Peyer's patch (tissue), 4 donors: ENCODE measurements at places on chromosomes 11 and 22.

DNA sequence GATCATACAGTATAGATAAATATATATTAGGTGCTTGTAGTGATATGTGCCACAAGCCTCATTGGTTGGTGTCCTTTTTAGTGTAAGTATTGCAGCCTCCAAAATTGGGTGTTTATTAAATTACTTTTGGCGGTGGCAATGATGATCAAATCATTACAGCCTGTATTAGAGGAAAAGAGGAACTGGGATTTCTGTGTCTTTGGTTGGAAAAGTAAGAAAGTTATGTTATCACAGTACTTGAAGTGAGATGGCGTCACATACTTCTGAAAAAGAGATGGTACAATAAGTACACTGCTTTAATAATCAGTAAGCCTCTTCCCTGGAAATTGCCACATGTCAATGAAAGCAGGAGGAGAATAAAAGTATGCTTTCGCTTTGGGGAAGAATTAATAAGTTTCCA is 523 bp upstream of the MPZL3 start:
- no peak for DNase-seq

- no peak for DNase-seq
These were observed 13.4 kb downstream of the EPS8L2 start for GRCh38 chr11:719214-720016.

DNA sequence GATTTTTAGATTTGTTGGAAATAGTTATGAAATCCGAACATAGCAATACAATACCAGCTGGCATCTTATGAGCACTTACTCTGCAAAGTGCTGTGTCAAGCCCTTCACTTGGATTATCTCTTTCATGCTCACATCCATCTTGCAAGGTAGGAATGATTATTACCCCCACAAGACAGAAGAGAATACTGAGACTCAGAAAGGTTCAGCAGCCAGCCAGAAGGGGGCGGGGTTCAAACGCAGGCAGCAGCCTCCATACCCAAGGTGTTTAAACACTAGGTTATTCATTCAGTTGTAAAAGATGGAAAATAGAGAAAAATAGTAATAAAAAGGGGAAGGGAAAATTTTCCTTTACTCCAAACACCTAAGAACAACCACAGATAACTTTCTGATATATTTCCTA is 158.5 kb downstream of the CCDC34 start:
- DNase-seq = no peak

- no peak for DNase-seq
These were observed 78.4 kb upstream of the TP53I11 start for GRCh38 chr11:45028911-45029682.

DNA sequence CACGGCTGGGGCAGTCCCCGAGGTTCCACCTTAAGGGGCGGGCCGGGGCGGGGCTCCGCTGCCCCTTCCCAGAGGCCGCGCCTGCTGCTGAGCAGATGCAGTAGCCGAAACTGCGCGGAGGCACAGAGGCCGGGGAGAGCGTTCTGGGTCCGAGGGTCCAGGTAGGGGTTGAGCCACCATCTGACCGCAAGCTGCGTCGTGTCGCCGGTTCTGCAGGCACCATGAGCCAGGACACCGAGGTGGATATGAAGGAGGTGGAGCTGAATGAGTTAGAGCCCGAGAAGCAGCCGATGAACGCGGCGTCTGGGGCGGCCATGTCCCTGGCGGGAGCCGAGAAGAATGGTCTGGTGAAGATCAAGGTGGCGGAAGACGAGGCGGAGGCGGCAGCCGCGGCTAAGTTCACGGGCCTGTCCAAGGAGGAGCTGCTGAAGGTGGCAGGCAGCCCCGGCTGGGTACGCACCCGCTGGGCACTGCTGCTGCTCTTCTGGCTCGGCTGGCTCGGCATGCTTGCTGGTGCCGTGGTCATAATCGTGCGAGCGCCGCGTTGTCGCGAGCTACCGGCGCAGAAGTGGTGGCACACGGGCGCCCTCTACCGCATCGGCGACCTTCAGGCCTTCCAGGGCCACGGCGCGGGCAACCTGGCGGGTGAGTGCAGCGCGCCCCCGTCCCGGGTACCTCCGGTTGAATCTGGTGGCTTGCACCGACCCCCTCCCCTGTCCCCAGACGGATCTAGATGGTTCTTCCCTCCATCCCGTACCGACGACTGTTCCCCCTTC is at the start of gene SLC3A2:
Gene SLC3A2, plus strand, starts transcription at position 94 of the 776 bp plus-strand sequence. Its CDS starts 128 bp downstream, at position 222.
- peak; percentile 94 for DNase-seq

- no peak for DNase-seq
These were observed 109.7 kb upstream of the MTMR2 start for GRCh38 chr11:96033599-96033998.

GRCh38 chr22:38477585-38477984 is 9.7 kb downstream of the KDELR3 start:
- DNase-seq = no peak

DNA sequence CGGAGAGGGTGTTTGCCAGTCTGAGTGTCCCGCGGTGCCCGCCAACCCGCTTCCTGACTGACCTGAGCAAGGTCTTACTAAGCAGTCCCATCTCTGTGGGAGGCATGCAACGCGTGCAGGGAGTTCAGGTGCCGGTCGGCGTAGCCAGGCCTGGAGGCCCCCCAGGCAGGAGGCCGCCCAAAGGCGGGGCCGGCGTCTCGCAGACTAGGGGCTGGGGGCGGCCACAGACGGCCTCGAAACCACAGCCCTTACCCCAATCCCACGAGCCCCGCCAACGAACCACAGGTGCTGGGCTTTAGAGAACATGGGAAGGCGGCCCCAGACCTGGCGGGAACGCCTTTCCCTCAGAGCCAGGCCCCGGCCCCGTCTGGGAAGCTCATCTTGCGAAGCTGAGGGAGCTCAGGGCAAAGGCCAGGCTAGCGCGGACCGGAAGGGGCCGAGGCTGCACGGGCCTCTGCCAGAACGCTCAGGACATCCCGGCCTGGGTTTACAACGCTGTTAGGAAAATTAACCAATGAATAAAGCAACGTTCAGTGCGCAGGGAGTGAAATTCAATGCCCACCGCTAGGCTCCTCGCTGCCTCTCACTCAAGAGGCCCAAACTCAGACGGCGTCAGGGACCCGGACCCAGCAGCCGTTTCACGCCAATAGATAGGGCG is 2.1 kb upstream of the MTFP1 start:
- peak; percentile 70 for DNase-seq

- no peak for DNase-seq
These were observed 2.5 kb upstream of the CAPRIN1 start for GRCh38 chr11:34049028-34049427.

DNA sequence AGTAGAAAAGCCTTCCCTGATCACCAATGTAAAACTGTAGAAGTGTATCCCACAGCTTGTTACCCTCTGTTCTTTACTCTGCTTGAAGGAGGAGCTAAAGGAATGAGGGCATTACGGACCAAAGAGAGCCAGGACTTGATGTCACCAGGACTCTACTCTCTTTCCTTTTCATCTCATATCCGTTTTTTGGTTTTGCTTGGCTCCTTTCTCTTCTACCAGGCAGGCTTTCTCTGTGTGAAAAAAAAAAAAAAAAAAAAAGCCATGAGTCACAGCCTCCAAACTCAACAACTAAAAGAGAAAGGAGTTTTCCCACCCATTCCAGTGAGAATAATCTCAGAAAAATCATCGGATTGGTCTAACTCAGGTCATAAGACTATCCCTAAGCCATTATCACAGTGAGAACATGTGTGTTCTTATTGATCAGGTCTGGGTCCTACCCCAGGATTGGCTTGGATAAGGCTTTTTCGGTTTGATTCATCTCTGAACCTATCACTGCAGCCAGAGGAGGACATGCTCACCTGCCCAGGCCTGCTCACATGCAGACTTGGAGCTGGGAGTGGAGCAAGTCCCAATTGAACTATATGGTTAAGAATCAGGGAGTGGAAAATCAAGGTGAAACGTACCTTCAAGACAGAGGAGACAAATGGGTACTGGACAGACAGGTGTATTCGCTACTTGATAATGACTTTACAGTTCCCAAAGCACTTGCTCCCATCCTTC is 19.4 kb upstream of the LRRC55 start:
- DNase-seq = no peak

DNA sequence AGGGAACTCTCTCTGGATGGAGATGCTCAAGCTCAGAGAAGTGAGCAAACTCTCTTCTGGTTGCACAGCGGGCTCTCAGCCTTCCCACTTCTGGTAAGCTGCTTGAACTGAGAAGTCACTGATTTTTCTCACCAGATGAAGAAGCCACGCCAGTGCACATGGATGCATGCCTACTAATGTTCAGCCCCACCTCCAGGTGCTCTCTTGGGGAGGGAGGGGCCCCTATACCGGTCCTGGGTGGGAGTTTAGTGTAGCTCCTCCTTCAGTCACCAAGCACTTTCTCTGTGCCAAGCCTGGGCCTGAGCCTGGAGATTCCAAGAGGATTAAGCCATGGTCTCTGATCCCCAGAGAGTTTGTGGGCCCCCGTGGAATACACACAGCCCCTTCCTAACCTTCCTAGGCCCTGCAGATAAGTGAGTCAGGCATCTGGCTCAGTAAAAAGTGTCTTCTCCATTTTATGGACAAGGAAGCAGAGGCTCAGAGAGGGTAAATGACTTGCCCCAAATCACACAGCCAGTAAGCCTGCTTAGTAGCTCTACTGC is 142.2 kb downstream of the ST3GAL4 start:
- peak; percentile 15 for DNase-seq

GRCh38 chr11:123100379-123101085 is 38.6 kb upstream of the HSPA8 start:
- no peak for DNase-seq

DNA sequence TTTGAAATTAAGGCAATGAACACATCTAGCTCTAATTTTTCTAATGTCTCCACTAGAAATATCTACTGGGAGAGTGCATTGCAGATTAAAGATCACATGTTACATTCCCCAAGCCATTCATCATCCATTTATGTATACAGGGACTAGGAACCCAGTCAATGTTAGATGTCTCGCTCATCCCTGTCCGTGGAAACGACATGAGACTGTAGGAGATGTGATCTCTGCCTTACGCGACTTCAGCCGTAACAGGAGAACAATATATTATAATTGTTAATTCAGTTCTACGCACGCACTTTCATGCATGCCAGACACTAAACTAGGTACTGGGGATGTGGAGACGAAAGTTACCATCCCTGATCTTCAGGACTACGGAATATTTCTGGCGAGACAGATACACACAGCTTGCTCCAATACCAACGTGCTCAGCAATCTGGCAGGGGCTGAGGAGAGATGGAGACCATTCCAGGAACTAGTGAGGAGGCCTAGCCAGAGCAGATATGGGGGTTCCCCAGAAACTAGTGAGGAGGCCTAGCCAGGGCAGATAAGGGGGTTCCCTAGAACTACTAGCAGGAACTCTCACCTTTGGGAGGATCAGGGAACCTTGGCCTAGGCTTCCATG is 706 bp downstream of the DCPS start:
- DNase-seq = no peak

DNA sequence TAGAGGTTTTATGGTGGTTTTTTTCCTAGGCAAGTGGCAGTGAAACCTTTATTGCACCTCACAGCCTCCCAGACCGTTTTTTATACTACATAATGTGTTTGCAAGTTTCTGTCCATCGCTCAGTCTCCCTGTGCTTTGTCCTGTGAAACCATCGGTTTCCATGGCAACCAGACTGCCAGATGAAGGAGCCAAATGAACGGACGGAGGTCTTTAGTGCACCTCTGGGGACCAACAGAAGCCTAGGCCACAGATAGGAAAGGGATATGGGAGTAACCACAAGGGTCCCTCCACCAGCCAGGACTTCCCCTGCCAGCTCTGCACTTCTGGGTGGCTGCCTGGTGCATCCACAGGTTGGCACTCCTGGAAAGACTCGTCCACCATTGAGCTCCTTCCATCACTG is 165.0 kb downstream of the CHST1 start:
- no peak for DNase-seq

DNA sequence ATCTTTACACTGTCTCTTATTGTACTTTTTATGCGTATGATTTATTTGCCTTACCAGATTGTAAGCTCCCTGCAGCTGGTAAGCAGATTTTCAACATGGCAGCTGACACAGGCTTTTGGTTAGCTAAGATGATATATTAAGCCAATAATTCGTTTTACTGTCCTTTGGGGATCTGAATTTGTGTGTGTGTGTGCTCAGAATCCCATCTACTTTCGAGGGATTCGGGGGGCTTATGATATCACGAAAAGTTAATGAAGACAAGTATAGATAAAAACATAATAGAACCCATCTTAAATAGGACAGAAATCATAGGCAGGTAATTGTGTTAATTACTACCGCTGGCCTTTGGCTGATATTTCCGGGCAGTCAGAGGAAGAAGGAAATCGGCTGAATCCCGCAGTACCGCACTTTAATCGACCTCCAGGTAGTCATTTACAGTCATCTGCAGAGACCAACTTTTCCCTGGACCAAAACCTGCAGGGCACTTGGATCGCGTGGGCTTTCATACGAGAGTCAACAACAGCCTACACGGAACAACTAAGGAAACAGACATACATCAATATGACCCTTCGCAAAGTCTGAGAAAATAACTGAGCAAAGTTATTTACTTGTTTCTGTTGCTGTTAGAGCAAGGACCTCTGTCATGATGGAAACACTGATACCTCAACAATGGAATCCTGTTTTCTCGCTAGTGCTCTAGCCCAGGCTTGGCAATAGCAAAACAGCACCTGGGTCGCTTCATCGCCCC is 802 bp downstream of the KBTBD3 start:
- no peak for DNase-seq

- DNase-seq = peak; percentile 20
These were observed 978 bp downstream of the CSDC2 start for GRCh38 chr22:41561788-41562187.

GRCh38 chr11:36142439-36142838 is 146.8 kb downstream of the COMMD9 start:
- no peak for DNase-seq

DNA sequence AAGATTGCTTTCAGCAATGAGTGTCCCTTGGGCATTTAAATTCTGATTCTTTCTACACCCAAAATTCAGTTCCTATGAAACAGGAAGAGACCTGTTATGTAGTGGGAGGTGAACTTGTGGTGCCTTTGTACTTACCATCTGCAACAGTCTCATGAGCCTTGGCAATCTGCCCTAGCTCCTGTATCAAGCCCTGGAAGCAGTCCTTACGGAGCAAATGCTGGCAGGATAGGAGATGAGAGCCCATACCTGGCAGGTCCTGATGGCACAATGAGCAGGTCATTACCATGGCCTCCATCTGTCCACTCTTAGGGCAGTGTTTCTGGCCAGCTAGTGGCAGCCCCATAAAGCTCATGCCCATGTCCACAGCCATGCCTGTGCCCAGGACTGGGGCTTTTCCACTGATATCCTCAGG is 10.8 kb downstream of the TRIM66 start:
- no peak for DNase-seq

GRCh38 chr11:73283276-73284000 is 11.3 kb downstream of the P2RY6 start:
- DNase-seq = no peak

GRCh38 chr11:114785820-114786219 is 107.5 kb downstream of the NXPE2 start:
- no peak for DNase-seq

GRCh38 chr11:76665172-76665571 is 5.4 kb downstream of the LRRC32 start:
- DNase-seq = no peak

DNA sequence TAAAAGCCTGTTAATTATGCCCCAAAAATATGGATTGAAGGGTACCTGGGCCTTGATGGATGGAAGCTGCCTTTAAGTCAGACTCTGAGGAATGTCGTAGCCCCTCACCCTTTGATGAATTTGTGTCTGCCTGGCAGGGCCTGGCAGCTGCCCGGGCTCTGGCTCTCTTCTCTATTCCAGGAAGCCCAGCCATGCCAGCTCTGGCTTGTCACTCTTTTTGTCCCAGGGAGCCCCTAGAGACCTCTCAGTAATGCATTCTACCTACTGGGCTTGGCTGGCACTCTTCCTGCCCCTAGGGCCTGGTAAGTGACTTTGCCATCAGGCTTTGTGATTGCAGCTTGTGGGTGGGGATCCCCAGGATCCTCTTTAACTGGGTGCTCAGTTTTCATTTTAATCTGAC is 103.8 kb downstream of the GRIK4 start:
- DNase-seq = no peak

GRCh38 chr11:129721685-129722084 is 94.0 kb upstream of the TMEM45B start:
- DNase-seq = no peak
